ENCODE measurements at places on chromosomes 16 and 17.

DNA sequence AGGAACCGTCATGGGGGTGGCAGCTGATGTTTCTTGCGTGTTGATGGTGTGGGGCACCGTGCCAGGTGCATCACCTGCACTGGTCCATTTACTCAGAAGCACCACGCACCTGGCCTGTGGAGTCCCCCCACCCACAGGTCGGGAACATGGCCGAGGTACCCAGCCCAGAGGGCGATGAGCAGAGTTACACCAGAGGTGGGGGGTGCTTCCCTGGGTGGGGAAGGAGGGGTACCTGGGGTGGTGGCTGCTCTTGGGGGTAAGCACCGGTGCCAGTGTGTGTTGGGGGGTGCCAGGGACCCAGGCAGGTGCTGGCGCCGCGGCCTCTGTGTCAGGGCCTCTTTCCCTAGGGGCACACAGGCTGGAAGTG is 5.0 kb upstream of the ZNF750 start:
- DNase-seq, result no peak

- no peak for DNase-seq
These were observed 12.6 kb upstream of the ASGR1 start for GRCh38 chr17:7191571-7192270.

GRCh38 chr16:64362193-64362592 is 759.7 kb downstream of the CDH11 start:
- DNase-seq, result no peak

- DNase-seq, result no peak
These were observed 19.7 kb downstream of the BAHCC1 start for GRCh38 chr17:81414756-81415516.

- DNase-seq, result no peak
These were observed 3.7 kb upstream of the ZNF469 start for GRCh38 chr16:88378836-88379693.
